CD14-positive monocyte (primary cell): ENCODE measurements at places on chromosomes 3 and 15. TPM values are rescaled to one million over a fixed set of nuclear protein-coding genes. Genes with fewer than 3 reads are reported as not detected.
A peak's percentile ranks its signal among the peaks of the same experiment; 100 is the strongest.

GRCh38 chr15:52337198-52337853, 41.7 kb upstream of the MYO5C start:
- no peak overlapping the region for H3K4me3 ChIP-seq
- no peaks in the 10 kb centered on the region for H3K4me1 ChIP-seq
- H3K27ac ChIP-seq = no peak overlapping the region
- no peak for DNase-seq

MYZAP gene
- 0.12 TPM for polyA plus RNA-seq

TMC3 gene
- polyA plus RNA-seq = not detected

- no peaks in the 10 kb centered on the region for H3K36me3 ChIP-seq
- H3K27ac ChIP-seq = no peak overlapping the region
- H3K27me3 ChIP-seq = no peaks in the 10 kb centered on the region
- DNase-seq = no peak
- no peak overlapping the region for H3K4me3 ChIP-seq
Observed at GRCh38 chr3:57127891-57128518, 37.1 kb downstream of the IL17RD start.

SPINT1 gene
- polyA plus RNA-seq = 46.5 and 50.3 TPM in 2 replicates

DNA sequence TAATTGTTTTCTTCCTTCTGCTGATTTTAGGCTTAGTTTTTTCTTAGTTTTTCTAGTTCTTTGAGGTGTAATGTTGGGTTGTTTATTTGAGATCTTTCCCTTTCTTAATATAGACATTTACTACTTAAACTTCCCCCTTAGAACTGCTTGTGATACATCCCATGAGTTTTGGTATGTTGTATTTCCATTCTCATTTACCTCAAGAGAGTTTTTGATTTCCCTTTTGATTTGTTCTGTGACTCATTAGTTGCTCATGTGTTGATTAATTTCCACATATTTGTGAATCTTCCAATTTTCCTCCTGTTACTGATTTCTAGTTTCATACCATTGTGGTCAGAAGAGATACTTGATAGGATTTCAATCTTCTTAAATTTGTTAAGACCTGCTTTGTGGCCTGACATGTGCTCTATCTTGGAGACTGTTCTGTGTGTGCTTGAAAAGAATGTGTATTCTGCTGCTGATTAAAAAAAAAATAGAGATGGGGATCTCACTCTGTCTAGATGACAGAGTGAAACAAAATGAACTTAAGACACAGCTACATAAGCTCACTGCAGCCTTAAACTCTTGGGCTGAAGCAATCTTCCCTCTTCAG, 22.3 kb downstream of the GRM2 start:
- DNase-seq = no peak
- no peak overlapping the region for H3K4me3 ChIP-seq
- H3K4me1 ChIP-seq = no peaks in the 10 kb centered on the region
- H3K36me3 ChIP-seq = no peaks in the 10 kb centered on the region
- no peak overlapping the region for H3K27ac ChIP-seq

ALCAM gene
- polyA plus RNA-seq = 2.9 and 7.1 TPM in 2 replicates

DNA sequence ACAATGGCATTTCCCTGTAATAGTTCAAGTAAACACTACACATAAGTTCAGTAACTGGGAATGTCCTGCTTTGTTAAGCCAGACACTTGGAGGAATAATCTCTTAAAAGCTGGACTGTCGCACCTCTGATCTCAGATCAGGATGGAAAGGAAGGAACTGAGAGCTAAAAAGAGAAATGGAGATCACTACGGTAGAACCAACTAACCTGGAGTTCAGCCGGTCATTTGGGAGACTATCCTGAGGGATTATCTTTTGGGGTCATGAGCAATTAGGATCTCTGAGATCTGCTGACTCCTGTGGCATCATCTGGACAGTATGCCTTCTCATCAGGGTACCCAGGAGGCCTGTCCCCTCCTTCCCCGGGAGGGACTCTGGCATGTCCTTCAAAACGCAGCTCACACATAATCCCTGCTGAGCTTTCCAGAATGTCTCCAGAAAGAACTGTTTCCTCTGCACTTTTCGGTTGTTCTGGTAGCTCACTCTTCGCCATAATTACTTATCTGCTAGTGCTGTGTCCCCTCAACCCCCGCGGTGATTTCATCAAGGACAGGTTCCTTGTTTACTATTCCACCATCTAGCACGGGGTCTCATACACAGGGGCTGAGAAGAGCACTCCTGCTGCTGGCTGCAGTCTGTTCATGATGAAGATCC, 115.6 kb downstream of the SENP2 start:
- H3K4me3 ChIP-seq = peak overlapping the region; percentile 14
- H3K36me3 ChIP-seq = no peaks in the 10 kb centered on the region
- peaks cover 21% of the 10 kb centered on the region for H3K4me1 ChIP-seq
- DNase-seq = no peak
- H3K27ac ChIP-seq = no peak overlapping the region

MANF gene
- polyA plus RNA-seq = 11.4 and 14.1 TPM in 2 replicates

GRCh38 chr3:51799879-51800749, 21.1 kb upstream of the IQCF6 start:
- peak; percentile 17 for DNase-seq
- no peaks in the 10 kb centered on the region for H3K36me3 ChIP-seq
- no peak overlapping the region for H3K4me3 ChIP-seq
- H3K27ac ChIP-seq = no peak overlapping the region
- peaks cover 4% of the 10 kb centered on the region for H3K4me1 ChIP-seq

DNA sequence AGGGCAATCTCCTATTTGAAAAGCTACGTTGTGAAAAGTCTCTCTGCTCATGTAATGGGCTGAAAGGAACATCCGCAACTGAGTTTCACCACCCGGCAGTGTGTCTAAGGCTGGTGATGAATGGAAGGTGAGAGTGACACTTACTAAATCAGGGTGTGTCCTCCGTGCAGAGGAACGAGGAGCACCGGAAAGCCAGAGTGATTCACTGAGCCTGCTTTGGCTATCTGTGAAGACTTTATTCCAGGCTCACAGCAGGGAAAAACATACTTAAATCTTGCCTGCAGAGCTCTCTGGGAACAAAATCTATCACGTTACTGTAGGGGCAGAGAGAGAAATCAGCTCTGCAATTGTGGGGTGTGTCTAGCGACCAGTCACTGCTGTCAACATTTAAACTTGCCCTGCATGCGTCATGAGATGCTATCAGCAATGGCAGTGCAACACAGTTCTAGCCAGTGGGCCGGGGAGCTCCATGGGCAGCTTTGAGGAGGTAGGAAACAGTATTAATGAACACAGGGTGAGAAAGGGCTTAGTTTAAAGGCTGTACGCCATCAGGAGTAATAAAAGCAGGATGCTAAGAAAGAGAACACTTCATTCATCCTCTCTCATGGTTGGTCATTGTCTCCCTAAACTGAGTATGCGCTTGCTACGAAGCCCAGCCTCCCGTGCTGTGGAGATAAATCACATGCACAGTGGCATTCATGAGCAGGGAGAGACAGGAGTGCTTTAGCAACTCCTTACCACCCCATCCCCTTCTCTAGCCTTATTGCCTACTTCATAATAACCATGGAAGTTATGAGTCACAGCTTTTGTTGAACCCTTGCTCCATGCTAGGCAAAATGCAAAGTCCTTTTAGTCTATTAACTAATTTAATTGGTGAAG, 542.7 kb upstream of the ADAMTS9 start:
- DNase-seq = no peak
- no peaks in the 10 kb centered on the region for H3K36me3 ChIP-seq
- H3K27me3 ChIP-seq = no peaks in the 10 kb centered on the region
- no peak overlapping the region for H3K27ac ChIP-seq

GRCh38 chr3:62981962-62982361, 106.7 kb upstream of the CADPS start:
- no peaks in the 10 kb centered on the region for H3K36me3 ChIP-seq
- H3K27me3 ChIP-seq = no peaks in the 10 kb centered on the region
- DNase-seq = no peak
- no peaks in the 10 kb centered on the region for H3K4me1 ChIP-seq
- no peak overlapping the region for H3K4me3 ChIP-seq

GRCh38 chr3:157753787-157754136, 250.5 kb upstream of the VEPH1 start:
- no peaks in the 10 kb centered on the region for H3K36me3 ChIP-seq
- H3K27ac ChIP-seq = no peak overlapping the region
- DNase-seq = no peak
- no peaks in the 10 kb centered on the region for H3K27me3 ChIP-seq
- H3K4me1 ChIP-seq = no peaks in the 10 kb centered on the region

- H3K4me1 ChIP-seq = no peaks in the 10 kb centered on the region
- H3K36me3 ChIP-seq = no peaks in the 10 kb centered on the region
- H3K27me3 ChIP-seq = no peaks in the 10 kb centered on the region
- no peak overlapping the region for H3K4me3 ChIP-seq
- H3K27ac ChIP-seq = no peak overlapping the region
- no peak for DNase-seq
Observed at GRCh38 chr3:126777366-126777765, 73.3 kb downstream of the CHCHD6 start.

MCF2L2 gene
- not detected for polyA plus RNA-seq

- H3K4me1 ChIP-seq = no peaks in the 10 kb centered on the region
- H3K27ac ChIP-seq = no peak overlapping the region
Observed at GRCh38 chr3:127114337-127115070, 78.4 kb upstream of the PRR23E start.

DNA sequence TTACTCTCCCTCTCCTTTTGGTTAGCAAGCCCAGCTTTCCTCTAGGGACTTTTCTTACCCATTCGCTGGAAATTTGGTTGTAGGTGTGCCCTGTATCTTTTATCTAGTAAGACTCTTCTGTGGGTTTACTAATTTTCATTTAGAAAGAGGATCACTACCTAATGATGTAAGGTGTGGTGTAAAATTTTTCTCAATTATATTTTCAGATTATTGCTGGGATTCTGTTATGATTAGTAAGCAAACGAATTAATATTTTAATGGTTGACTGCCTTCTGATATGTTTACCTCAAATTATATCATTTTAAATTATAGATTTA, 28.5 kb downstream of the PLCL2 start:
- no peaks in the 10 kb centered on the region for H3K27me3 ChIP-seq
- peaks cover 28% of the 10 kb centered on the region for H3K4me1 ChIP-seq
- no peaks in the 10 kb centered on the region for H3K36me3 ChIP-seq
- H3K27ac ChIP-seq = no peak overlapping the region

DNA sequence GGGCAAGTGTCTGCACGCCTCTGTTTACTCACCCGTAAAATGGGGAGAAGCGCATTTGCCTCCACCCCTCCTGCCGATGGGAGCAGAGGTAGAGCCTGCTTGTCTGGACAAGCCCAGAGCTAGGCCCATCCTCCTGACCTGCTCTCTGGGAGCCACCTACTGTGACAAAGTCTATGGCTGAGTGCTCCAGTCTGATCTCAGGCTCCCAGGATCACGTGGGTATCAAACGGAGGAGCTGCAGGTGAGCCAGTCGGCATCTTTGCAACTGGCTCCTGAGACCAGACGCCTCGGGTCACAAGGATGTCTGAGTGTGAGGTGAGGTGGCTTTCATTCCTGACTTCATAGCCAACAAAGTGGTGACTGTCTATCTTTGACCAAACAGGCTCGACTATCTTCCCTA, 2.1 kb upstream of the ALDH1A3 start:
- H3K36me3 ChIP-seq = no peaks in the 10 kb centered on the region
- no peak overlapping the region for H3K27ac ChIP-seq
- peaks cover 12% of the 10 kb centered on the region for H3K4me1 ChIP-seq

NPAP1 gene
- not detected for polyA plus RNA-seq

DNA sequence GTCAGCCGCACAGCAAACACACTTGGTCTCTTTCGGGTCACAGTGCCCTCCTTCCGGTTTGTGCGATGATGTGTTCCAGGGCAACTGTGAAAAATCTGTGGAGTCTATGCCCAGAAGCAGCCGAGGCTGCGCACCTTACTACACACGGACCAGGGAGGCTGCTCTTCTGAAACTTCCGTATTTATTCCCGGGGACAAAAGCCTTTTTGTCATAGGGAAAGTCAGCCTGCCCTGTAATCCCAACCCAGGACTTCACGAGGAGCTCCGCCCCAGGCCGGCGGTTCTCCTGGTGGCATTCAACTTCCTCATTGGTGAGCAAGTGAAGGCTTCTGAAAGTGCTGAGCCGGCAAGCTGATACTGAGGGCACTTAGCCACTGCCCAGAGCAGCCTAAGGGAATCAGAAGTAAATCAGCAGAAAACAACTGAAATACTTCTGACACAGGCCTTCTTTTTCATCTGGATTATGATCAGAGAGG, 126.5 kb downstream of the FMN1 start:
- H3K4me3 ChIP-seq = peak overlapping the region; percentile 75
- H3K27me3 ChIP-seq = no peaks in the 10 kb centered on the region
- H3K4me1 ChIP-seq = peaks cover 22% of the 10 kb centered on the region
- peak overlapping the region; percentile 58 for H3K27ac ChIP-seq
- peak; percentile 66 for DNase-seq
- H3K36me3 ChIP-seq = peaks cover 9% of the 10 kb centered on the region

GRCh38 chr15:37618353-37618752, 316.1 kb upstream of the TMCO5A start:
- H3K4me1 ChIP-seq = no peaks in the 10 kb centered on the region
- H3K27ac ChIP-seq = no peak overlapping the region
- H3K27me3 ChIP-seq = no peaks in the 10 kb centered on the region
- no peak for DNase-seq

- H3K27ac ChIP-seq = no peak overlapping the region
- no peaks in the 10 kb centered on the region for H3K4me1 ChIP-seq
- no peak for DNase-seq
- no peaks in the 10 kb centered on the region for H3K36me3 ChIP-seq
- no peak overlapping the region for H3K4me3 ChIP-seq
- peaks cover 2% of the 10 kb centered on the region for H3K27me3 ChIP-seq
Observed at GRCh38 chr15:96746665-96747064, 416.2 kb downstream of the NR2F2 start.

DNA sequence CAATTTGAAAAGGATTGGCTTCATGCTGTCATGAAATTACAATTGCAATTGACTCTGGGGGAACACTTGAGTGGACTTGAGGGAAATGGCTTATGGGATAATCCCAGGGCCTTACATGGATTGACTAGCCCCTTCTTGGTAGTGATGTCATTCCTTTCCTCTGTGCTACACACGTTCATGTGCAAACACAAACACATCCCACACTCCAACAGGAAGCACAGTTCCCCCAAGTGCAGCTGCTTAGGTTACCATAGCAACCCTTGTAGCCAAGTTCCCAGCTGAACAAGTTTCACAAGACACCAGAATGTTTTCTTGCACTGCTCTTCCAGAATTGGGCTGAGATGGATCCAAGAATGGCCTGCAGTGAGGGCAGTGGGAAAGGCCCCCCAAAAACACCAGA, 217.0 kb downstream of the ZNF621 start:
- no peaks in the 10 kb centered on the region for H3K4me1 ChIP-seq
- no peaks in the 10 kb centered on the region for H3K36me3 ChIP-seq
- no peak overlapping the region for H3K4me3 ChIP-seq
- DNase-seq = no peak
- H3K27ac ChIP-seq = no peak overlapping the region

DNA sequence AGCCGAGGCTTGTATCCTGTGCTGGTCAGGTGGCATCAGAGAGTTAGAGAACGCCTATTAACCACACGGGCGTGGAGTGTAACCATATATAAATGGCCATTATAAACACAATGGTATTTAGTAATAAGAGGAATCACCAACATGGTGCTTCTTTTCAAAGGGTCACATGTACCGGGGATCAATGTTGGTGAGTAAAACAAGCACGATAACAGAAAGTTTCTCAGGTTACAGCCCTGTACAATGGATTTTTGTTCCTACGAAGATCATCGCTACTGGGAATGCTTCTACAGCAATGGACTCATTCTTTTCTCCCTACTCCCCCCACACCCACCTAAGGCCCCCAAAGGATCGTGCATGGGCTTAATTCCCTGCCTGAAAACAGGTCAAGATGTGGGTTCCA, 42.5 kb downstream of the MEIS2 start:
- no peaks in the 10 kb centered on the region for H3K27me3 ChIP-seq
- no peaks in the 10 kb centered on the region for H3K36me3 ChIP-seq
- no peak for DNase-seq
- H3K4me1 ChIP-seq = no peaks in the 10 kb centered on the region
- no peak overlapping the region for H3K4me3 ChIP-seq
